ENCODE measurements at places on chromosomes 5 and 9.

DNA sequence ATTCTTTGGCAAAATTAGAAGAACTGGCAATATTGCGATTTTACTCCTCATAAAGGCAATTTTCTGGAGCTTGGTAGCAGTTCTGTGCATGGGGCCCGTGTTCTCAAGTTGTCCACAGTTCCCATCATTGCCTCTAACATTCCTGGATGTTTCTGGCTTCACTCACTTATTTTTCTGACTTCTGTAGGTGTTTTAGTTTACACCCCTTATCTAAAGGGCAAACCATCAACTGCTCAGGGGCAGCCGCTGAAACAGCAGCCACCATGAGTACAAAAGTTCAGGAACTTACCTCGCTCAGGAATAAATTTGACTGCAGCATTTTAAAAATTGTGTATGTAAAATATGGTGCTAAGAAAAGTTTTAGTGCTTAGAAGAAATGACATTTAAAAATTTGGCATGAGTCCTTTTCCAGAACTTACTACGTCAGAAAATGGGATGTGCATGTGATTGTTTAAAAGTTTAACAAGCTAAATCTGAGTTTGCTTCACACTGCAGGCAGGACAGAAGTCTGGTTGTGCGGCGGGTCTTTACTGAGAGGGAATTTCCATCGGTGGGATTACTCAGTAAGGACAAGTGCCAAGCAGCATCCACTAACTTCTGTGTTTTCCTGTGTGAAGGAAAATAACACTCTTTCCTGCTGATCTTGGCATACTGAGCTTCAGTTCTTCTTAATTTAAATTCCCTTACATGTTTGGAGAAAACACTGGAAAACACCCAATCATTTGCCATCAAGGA, 261.7 kb downstream of the MAT2B start:
- DNase-seq = no peak

GRCh38 chr9:132488626-132489025, 78.6 kb downstream of the CFAP77 start:
- DNase-seq = no peak

GRCh38 chr9:2837915-2838314, 6.0 kb downstream of the PUM3 start:
- no peak for DNase-seq

- DNase-seq = no peak
These were observed 49.1 kb downstream of the SEMA5A start for GRCh38 chr5:9496801-9497200.

GRCh38 chr9:97501972-97502221, 431 bp downstream of the TMOD1 start:
- DNase-seq = no peak

DNA sequence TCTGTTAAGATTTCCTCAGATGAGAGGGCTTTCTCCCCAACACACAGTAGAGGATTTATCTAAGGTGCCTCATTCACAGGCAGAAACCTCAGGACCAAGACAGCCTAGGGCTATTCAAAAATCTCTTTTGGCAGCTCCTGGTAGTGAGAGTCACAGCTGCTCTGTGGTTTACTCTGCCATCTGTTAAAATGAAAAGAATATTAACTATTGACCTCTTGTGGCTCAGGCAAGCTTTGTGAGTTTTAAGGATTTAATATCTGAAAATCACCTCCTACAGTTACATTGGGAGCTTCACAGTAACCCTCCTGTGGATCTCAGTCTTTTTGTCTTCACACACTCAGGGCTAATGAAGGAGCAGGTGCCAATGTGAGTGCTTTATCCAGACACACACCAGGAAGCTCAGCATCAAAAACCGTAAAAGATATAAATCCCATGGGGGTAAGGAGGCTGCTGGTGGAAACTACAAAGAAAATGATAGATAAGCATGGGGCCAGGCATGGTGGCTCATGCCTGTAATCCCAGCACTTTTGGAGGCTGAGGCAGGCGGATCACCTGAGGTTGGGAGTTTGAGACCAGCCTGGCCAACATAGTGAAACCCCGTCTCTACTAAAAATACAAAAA, 29.7 kb downstream of the PPP1R2B start:
- no peak for DNase-seq

DNA sequence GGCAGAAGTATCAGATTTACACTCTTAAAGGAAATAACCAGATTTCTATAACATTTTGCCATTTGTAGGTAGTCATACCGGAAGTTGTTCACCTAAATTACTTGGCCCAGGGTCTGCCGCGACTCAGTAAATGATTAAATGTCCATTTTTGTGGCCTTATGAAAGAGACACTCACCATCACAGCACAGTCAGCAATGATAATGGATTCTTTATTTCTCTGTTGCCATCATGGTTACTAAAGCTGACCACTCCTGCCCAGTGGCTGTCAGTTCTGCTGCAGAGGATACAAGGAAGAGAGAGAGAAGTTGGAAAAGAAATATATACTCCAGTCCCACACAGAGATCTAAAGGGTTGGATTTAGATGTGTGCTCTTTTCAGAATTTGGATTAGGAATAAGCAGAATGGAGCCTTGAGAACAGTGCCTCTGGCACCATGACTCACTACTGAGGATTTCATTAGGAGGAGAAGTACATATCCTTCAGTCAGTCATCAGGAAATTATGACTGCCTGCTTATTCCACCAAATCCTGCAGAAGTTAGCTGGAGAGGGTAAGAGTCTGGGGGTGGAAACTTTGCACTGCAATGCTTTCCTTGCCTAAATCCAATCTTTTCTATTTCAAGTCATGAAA, 72.8 kb upstream of the EFNA5 start:
- DNase-seq = no peak

- no peak for DNase-seq
These were observed 59.4 kb upstream of the CAST start for GRCh38 chr5:96602776-96603175.

DNA sequence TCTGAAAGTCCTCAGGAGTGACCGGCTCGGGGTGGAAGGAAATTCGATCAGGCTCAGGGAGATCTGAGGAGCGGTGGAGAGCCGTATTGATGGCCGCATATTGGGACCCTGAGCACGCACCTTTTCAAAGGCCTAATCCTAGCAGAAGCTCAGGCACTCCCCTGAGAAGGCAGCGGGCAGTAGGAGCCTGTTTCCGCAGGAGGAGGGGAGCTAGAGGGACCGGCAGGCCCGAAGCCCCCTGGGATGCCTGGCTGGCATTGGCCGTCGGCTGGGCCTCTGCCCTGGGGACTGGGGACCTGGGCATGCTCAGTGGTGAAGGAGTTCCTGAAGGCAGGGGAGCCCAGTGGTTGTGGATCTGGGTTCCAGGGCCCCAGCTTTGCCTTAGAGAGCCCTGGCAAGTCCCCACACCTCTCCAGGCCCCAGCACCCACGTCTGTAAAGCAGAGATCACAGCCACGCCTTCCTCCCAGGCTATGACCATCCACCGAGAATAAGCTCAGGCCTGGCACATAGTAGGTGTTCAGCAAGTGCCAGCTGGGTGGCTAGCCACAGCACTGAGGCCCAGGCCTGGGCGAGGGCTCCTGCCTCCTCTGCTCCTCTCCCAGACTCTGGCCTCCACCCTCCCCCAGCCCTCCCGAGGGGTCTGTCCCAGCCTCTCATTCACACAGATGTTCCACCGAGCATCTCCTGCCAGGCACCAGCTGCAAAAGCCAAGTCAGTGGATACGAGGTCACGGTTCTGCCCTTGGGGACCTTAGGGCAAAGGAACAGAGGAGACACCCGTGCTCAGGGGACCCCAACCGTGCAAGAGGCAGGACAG, 17.2 kb upstream of the QRFP start:
- DNase-seq = no peak

DNA sequence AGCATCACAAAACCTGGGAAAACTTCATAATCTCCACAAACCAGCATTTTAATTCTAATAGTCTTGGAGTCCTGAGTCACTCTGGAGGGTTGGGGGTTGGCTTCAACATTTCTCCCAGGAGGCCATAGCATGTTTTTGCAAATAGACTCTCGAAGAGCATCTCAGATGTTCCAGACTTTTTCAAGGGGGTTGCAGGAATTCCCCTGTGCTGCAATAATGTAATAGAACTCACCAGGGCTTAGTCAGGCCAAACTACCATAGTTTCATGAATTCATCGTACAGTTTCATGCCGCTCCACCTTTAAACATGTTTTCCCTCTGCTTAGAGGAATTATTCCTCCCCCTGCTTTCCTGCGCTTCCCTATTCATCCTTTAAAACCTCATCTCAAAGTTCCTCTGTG, 499.5 kb upstream of the KLF4 start:
- DNase-seq = no peak

DNA sequence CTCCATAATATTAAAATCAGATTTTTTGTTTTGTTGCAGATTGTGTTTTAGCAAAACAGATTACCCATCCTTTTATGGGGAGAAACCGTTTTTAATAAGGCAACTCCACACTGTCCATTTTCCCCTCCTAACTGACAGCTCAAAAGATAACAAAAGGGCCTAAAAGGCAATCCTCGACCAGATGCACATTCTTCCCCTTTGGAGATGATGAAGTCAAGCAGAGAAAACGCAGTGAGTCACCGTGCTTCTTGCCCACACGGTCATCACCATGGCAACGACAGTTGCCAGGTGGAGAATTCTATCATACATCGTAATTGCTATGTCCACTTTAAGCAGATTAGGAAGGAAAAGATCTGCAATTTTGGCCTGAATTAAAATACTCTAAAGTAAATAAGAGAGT, 96.4 kb downstream of the DIRAS2 start:
- no peak for DNase-seq

GRCh38 chr9:8570776-8571175, 771.2 kb upstream of the DMAC1 start:
- no peak for DNase-seq

- no peak for DNase-seq
These were observed 284.2 kb downstream of the NSG2 start for GRCh38 chr5:174329738-174330137.

DNA sequence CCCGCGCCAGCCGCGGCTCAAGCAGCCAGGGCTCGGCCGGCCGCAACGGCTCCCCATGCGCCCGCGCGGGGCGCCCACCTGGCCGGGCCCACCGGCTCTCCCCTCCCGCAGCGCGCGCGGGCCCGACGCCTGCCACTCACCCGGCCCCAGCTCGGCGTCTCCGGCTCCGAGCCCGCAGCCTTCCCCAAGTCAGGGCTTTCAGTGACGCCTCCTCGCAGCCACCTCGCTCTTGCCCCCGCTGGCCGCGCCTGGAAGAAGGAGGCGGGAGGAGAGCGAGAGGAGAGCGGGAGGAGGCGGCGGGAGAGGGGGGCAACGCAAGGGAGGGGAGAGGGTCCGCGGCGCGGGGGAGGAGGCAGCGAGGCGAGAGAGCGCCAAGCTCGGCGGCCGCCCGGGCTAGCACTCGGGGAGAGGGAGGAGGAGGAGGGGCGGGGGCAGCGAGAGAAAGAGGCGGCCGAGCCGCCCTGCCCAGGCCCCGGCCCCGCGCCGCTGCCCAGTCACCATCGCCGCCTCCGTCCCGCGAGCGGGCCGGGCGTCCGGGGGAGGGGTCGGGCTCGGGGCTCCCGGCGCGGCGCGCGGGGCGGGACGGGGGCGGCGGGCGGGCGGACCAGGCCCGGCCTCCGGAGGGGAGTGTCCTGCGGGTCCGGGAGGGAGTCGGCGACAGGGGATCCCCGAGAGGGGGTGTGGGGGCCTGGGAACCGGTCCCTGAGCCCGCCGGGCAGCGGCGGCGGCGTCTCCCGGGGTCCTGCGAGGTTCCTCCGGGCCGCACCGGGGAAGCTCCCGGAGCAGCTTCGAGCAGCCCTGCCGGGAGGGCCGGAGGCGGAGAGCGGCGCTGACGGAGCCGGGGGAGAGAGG, at the start of gene LHFPL2:
TSS of gene LHFPL2 (minus strand) at position 414 of the 852 bp plus-strand sequence. CDS start 138,559 bp downstream, outside the sequence.
- no peak for DNase-seq

GRCh38 chr5:20556115-20556763, 568.2 kb upstream of the CDH18 start:
- no peak for DNase-seq

DNA sequence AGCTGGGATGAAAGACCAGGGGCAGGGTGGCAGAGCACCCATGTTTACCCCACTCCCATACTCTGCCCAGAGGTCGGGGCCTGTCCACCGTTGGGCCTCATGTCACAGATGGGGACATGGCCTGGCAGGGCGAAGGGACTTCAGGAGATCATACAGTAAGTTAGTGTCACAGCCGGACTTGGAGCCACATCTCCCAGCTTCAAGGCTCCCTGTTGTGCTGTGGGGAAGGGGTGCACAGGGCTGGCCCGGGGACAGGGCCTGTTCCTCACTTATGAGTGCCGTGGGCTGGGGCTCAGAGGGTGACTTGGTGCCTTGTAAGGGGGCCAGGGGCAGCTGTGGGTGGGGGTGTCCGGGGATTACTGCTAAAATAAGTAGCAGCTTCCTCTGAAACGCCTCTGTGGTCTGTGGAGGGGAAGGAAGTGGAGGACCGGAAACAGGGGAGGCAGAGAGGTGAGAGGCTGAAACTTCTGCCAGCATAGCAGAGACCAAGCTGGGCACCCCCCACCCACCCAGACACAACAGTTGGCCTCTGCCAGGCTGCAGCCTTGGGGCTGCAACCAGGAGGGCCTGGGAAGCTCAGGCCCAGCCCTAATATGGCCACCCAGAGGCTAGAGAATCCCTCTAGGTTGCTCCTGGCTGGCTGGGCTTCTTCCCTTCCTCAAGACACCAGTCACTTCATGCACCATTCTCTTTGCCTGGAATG, 41.1 kb upstream of the NEK6 start:
- peak; percentile 51 for DNase-seq

DNA sequence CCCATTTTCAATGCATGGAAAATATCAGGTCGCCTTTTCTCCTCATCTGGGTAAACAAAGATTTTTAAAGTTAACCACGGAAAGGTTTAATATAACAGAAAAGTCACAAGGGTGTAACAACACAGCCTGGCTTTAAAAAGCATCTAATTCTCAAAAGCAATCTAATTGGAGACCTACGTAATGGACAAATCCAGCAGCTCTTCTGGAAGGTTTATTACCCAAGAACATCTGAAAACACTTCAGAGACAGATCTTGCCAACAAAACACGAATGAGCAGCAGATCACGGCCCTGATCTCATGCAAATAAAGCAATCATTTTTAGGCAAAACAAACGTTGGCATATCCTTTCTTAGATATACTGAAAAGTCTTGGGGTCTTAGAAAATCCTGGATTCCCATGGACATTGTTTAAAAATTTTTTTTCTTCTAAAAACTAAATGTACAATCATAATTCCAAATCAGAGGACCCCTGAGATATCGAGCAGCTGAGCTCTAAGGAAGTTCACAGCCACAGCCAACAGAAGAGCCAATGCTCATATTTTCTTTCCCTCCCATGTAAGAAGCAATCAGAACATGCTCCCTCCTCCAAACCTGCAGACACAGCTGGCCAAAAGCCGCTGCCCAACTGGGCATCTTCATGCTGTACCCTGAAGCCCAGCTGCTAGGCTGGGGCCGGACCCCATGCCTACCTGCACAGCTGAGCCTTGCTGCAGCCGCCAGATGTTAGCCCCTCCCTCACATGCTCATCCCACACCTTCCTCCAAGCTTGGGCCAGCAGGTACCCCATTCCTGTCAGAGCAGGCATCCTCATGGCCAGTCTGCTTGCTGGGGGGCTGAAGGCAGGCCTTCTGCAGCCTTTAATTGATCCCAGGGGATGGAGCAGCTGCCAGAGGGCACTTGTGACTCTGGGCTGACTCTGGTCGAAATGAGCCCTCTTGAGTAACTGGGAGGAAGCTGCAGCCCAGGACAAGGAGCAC, 11.2 kb downstream of the ANKS6 start:
- DNase-seq = no peak

DNA sequence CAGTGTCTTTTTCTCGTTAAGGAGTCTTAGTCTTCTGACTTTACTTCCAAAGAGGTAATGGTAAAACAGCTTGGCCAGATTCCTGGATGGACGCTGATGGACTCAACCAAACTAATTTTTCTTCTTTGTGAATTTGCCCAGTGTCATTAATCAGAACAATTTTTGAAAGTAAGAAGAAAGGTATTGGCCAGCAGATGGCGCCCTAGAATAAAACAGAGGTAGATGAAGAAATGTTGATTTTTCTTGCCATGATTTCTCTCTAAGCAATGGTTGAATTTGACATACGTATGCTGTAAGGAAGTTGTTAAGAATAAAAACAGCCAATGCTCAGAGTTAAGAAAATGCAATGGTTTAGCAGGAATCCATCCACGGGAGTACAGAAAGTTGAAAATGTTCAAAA, 500.0 kb downstream of the DIRAS2 start:
- peak; percentile 38 for DNase-seq
